CD4-positive, alpha-beta T cell treated with Interleukin-12 subunit alpha and Interleukin-12 subunit beta, for 1 hour (primary cell): ENCODE measurements at places on chromosomes 16 and 17.
A peak's percentile ranks its signal among the peaks of the same experiment; 100 is the strongest.

GRCh38 chr17:14298947-14299279 is 2.0 kb upstream of the HS3ST3B1 start:
- no peak for DNase-seq

GRCh38 chr17:35289222-35289621 is 46.4 kb downstream of the SLFN5 start:
- DNase-seq = peak; percentile 28

- no peak for DNase-seq
These were observed 7.3 kb downstream of the ENDOV start for GRCh38 chr17:80422276-80422675.

DNA sequence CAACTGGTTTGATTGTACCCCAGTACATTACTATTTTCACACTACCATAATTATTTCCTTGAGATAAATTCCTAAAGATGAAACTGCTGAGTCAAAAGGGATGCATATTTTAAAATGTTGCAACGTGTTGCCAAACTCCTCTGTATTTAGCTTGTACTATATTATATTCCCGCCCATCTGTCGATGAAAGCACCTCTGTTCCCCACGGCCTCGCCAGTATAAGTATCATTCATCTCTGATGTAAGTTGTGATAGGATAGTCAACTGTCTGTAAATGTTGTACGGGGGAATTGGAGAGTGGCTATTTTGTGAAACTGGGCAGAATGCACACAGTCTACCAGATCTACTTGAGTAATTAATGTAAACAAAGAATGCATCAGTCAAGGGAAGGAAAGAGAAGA is 47.7 kb upstream of the TNRC6A start:
- no peak for DNase-seq

GRCh38 chr17:65143889-65144604 is 6.9 kb downstream of the RGS9 start:
- no peak for DNase-seq

DNA sequence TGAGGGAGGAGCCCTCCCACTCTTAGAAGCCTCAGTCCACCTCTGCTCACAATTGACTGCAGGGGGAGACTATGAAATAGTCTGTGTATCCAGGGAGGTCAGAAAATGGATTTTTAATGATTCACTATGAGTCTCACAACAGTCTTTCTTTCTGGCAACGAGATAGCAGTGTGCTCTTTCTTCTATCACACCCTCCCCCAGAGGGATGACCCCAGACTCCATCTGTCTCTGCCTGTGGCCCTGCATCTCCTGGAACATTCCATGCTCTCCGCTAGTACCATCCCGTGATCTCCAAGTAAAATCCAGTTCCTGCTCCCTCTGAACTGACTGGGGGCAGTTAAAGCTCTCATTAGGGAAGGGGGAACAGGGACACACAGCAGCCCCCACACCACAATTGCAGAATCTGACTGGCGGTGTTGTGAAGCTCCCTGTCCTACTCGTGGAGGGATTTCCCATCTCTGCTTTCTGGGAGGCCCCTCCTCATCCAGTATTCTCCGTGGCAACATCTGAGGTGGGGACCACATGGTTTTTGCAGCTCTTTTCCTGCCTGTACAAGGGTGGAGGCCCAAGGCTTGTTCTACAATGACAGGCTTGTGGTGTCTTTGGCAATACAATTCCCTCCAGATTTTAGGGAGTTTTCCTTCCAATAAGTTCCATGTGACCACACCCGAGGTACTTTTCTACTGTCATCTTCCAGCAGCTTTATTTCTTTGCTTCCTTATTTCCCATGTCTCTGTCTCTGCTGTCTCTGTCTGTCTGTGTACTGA is 19.4 kb downstream of the NATD1 start:
- DNase-seq = no peak

DNA sequence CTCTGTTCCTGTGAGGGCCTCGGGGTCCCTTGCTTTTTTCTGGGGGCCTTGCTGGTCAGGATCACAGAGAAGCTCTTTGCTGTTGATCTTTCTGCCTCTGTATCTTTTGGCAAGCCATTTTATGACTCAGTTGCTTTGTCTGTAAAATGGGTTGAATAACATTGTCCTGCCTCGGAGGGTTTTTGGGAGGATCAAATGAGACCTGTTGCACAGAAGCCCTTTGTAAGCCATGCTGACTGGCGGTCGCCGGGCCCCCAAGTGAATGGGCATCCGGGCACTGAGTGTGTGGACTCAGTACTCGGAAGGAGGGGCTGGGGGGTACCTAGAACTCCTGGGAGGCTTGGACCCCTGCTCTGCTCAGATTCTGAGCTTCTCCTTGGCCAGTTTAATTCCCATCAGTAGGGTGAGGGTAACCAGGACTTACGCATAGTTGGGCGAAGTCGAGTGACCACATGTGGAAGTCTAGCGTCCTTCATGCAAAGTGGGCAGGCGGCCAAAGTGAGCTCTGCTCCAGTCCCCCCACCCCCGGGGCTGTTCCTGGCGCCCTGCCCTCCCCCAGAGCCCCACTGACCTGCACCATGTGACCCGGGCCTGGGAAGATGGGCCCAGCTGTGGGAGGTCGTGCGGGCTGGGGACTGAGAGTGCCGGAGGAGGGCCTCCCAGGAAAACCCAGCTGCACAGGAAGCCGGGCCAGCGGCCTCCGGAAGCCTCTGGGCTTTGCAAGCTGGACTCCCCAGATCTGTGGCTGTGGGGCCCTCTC is 284.0 kb downstream of the SEC14L1 start:
- no peak for DNase-seq

DNA sequence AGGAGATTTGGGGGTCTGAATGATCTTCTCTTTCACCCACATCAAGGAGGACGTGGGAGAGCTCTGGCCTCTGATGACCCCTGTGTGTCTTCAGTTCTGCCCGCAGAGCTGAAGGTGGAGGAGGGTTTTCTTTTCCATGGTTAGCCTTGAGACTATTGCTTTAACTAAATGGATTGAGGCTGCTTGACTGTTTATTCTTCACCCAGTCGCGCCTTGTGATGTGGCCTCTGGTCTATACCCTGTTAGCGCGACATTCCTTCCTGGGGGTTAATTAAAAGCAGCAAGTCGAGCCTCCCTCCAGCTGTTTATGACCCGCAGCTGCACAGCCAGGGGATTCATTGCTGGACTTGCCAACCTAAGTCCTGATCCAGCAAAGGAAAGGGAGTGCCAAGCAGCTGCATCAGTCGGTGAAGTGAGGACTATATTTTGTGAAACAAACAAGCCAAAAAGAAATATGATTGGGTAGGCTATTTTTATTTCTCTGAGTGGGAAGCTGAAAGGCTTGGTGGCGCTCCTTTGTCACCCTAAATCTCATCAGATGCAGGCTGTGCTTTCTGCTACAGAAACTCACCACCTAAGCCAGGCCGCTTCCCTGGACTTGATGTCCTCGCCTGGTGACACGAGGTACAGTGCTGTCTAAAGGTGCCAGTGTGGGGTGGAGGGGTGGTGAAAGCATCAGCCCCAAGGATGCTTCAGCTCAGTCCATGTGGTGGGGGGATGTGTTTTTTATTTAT is 11.0 kb upstream of the SEC14L1 start:
- no peak for DNase-seq

GRCh38 chr17:10429421-10430045 is 7.8 kb upstream of the MYH8 start:
- no peak for DNase-seq

DNA sequence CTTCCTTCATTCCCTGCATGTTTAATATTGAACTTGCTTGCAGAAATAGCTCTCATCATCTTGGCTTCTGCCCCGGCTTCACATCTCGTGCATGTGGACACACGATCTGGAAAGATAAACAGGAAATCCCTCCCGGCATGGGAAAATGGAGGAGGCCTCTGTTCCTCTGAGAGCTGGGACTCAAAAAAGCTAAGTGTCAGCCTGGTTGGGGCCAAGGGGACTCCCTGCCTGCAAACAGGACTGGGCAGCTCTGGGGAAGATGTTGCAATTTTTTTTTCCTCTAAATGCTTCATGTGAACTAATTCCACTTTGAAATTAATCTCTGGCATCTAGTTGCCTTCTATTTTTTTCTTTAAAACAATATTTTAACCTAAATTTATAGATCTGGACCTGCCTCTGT is 24.8 kb downstream of the ITPRIPL2 start:
- DNase-seq = no peak

DNA sequence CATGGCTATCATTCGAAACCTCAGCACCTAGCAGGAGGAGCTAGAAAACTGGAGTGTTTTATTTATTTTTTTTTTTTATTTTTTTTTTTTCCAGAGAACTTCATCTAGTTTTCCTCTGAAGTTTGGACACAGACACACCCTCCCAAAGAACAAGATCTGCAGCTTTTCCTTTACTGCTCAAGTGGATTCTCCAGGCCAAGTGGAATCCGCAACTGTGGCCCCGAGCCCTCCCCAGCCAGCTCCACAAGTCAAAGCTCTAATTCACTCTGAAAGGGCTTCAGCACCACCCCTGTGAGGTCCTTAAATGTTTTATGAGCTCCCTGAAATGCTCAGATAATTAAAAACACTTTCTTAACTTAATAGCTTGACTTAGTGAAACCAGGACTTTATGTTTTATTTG is 332.1 kb upstream of the DYNLRB2 start:
- DNase-seq = no peak

DNA sequence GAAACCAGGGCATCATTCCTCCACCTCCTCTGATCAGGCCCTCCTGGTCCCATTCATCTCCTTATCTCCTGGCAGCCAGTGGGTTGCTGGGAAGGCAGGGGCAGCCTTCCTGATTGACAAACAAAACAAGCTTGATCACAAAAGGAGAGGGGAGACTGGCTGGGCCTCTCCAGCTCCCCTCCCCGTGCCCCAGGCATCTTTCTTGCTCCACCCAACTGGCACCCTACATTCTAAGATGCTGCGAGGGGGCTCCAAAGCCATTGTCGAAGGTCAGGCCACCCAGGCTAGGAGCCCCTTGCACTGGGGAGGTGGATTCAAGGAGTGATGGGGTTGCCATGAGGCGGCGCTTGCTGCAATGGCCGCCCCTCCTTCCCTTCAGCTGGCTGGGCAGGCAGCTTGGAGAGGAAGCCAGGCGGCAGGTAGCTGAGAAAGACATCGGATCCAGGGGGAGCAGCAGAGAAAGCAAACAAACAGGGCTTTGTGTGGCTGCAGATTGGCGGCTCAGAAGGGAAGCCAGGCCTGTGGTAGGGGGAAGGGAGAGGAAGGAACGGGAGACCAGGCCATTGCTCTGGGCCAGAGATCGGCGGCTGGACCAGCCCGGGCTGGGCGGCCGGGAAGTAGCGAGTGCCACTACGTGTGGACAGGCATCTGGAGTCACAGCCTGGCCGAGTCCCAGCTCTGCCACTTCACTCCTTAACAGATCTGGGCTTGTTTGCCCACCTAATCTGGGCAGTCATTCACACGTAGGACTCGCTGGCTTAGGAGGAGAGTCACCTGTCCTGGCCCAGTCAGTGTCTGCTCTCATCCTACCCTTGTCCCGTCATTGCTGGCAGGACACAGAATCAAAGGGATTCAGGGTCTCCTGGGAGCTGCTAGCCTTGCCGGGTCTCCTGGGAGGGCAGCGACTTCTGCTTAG is 12.3 kb downstream of the RAI1 start:
- DNase-seq = no peak

- DNase-seq = no peak
These were observed 5.9 kb upstream of the LASP1NB start for GRCh38 chr17:38919316-38920078.
